WTC11 (cell line): ENCODE measurements at places on chromosomes 12 and 14.

DNA sequence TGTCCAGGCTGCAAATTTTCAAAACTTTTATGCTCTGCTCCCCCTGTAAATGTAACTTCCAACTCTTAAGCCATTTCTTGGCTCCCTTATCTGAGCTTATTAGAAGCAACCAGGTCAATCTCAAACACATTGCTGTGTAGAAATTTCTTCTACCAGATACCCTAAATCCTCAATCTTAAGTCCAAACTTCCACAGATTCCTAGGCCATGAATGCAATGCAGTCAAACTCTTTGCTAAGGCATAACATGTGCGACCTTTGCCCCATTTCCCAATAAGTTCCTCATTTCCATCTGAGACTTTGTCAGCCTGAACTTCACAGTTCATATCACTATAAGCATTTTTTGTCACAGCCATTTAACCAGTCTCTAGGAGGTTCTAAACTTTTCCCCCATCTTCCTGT is 64.5 kb downstream of the TMTC3 start:
- DNase-seq, result no peak

GRCh38 chr12:46523446-46523845 is 150.9 kb upstream of the SLC38A2 start:
- DNase-seq, result no peak

GRCh38 chr14:39005044-39005880 is 97.8 kb downstream of the SEC23A start:
- no peak for DNase-seq

GRCh38 chr12:102622618-102623017 is 142.3 kb upstream of the IGF1 start:
- DNase-seq, result no peak

GRCh38 chr14:65332141-65332871 is 80.2 kb upstream of the FUT8 start:
- no peak for DNase-seq

GRCh38 chr14:94631536-94632304 is 19.5 kb downstream of the SERPINA3 start:
- no peak for DNase-seq

DNA sequence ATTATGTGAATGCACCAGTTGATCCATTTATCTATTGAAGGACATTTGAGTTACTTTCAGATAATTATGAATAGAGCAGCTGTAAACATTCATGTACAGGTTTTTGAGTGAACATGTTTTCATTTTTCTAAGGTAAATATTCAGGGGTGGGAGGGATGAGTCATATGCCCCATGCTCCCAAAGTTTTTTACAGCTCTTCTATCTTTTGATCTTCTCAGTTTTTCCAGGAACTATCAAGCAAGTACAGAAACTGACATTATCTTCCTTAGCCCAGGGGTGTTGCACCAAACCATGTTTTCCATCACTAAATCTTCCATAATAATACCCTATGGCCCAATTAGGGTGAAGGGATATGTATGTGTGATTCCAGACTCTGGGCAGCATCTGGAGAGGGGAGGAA is 384.5 kb downstream of the EMP1 start:
- no peak for DNase-seq

DNA sequence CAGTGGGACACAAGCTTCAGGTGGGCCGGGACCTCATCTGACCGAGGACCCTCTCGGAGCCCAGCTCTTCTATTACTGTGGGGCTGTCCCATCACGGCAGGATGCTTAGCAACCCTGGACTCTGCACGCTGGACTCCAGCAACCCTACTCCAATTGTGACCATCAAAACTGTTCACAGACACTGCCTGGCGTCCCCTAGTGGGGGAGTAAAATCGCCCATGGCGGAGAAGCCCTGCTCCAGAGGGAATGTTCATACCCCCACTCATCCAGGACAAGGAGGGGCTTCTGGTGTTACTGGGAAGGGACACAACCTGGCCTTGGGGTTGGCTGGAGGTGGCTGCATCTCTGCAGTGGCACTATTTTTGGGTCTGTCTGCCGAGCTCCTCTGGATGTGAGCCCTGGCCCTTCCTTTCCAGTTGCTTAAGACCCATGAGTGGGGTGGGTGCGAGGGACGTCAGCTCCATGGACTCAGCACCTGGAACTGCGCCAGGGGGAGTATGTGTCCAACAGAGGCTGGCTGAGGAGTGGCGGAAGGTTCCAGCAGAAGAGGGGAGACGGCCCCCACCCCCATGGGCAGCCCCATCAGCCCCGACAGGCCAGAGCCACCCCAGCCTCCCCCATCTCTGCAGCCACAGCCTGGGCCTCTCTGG is 103.8 kb downstream of the RFLNA start:
- no peak for DNase-seq

- DNase-seq, result no peak
These were observed 28.4 kb downstream of the BCL2L14 start for GRCh38 chr12:12099102-12099501.

DNA sequence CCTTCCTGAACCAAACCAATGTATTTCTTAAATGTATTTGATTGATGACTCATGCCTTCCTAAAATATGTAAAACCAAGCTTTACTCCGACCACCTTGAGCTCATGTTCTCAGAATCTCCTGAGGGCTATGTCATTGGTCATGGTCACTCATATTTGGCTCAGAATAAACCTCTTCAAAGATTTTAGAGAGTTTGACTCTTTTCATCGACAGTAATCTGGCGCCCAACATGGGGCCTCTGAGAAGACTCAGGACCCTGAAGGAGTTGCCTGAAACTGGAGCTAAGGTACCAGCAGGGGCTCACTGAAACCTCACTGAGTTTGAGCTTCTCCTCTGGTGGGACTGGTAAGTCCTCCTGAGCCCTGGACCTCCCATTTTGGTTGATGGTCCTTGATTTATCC is 17.2 kb upstream of the PSMC1 start:
- DNase-seq, result no peak

GRCh38 chr12:86551146-86551571 is 295.0 kb upstream of the MGAT4C start:
- no peak for DNase-seq

DNA sequence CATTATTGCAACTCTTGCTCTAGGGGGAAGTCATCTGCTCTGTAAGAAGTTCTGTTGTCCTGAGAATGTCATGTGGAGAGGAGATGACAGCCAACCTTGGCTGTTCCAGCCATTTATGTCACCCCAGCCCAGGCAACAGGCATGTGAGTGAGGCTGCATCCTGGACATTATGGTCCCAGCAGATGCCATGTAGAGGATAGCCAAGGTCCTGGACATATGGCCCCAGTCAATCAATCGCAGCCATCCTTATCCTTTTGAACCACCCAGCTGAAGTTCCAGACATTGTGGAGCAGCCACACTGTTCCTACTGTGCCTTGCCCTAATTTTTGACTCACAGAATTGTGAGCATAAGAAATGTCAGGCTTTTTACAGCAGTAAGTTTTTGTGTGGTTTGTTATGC is 84.9 kb downstream of the AVPR1A start:
- DNase-seq, result no peak

DNA sequence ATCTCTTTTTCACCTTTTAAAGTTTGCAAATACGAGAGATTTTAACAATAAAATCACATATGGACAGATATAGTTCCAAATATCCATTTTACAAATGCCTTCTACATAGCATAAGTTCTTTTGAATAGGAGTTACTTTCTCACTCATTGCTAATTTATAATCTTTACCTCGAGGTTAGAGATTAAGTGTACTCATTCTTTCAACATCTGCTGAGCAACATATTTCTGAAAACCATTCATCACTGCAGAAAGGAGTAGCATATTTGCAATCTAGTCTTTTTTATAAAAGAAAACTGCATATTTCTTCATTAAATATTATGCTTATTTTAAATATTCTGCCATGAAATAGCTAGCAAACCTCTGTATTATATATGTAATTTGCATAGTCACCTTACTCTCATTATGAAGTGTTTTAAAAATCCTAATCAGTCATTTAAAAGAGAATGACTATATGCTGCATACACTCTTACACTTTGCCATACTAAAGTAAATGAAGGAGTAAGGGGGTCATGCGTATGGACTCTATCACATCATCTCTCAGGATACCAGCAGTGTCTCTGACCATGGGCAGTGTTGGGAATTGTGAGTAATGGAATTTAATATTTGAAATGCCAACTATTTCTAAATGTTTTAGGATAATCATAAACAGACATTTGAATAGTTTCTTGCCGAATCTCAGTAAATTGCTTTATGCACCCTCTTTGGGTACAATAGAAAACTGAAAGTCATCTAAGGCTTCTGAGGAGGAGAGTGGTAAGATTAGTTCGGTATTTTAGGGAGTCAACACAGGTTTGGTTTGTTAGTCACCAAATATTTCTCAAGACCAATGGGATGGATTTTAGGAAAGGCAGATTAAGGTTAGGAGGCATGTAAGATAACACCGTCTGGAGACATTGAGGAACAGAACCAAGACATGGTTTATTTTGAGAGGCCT is 524.8 kb upstream of the ATP2B1 start:
- DNase-seq, result no peak

DNA sequence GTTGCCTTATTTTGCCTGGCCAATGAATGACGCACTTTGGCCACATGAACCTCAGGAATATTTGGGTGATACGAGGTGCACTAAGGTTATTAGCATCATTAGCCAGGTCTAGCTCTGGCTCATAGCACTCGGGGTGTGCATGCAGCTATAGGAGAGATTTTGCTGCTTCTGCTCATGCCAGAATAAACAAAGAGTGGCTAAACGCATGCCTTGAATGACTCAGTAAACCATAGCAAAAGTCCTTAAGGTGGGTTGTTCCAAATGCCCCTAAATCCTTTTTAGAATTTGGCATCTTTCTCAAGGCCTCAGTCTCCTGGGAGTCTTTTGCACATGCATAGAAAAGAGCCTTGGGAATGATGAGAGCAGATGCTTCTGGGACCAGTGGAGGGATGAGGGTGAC is 343.7 kb upstream of the FKBP4 start:
- no peak for DNase-seq

- no peak for DNase-seq
These were observed 6.1 kb upstream of the AMIGO2 start for GRCh38 chr12:47085815-47086252.

- no peak for DNase-seq
These were observed 71.4 kb downstream of the SLC41A2 start for GRCh38 chr12:104886418-104887401.

GRCh38 chr12:88241862-88242570 is 99.9 kb downstream of the TMTC3 start:
- DNase-seq, result no peak

GRCh38 chr12:121468499-121468801 is 68.5 kb downstream of the RNF34 start:
- DNase-seq, result no peak
